Fibroblast of gingiva (primary cell): ENCODE measurements at places on chromosomes 6 and 20.

DNA sequence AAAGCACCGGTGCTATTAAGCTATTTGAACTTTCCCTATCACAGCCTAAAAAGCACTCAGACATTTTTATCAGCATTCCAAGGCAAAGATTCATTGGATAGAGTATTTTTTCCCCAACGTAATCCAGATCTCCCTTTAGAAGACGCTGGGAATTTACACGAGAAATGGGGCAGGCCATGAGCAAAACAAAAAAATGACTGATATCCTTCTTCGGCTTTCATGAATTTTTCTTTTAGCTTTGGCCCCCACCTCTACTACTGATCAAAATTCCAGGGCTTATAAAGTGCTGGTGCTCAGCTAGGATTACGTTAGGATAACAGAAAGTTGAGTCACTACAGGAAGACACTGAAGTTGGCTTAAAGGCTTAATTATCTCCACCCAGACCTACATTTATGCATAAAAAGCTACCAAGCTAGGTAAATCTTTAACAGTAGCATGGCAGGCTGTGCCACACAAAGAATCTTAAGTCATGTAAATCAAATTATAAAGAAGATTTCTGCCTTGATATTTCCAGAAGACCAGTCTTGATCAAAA is 418.5 kb upstream of the BTBD3 start:
- no peak for DNase-seq

DNA sequence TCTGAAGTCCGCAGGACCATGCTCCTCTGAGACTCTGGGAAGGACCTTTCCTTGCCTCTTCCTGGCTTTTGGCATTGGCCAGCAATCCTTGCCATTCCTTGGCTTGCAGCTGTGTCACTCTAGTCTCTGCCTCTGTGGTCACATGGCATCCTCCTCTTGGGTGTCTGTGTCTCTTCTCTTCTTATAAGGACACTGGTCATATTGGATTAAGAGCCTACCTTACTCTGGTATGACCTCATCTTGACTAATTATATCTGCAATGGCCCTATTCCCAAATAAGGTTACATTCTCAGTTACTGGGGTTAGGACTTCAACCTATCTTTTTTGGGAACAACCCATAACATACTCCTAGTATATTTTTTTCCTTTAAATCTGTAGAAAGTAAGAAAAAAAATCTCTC is 49.9 kb upstream of the GTSF1L start:
- DNase-seq, result no peak

DNA sequence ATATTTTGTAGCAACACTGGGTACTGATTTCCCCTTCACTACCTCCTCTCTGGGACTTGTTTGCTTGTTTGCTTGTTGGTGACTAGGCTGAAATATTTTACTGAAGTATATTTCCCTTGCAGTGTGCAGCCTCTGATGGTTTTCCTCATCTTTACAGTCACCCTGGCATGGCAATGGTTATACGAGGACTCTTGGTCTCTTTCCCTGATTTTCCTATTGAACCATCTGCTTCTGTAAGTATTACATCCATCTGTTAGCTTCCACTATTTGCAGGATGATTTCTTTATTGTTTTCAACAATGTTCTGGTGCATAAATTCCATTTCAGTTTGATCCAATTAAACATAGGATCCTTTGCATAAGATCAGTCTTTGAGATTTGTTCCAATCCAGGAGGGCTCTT is 465.1 kb downstream of the MEI4 start:
- no peak for DNase-seq

DNA sequence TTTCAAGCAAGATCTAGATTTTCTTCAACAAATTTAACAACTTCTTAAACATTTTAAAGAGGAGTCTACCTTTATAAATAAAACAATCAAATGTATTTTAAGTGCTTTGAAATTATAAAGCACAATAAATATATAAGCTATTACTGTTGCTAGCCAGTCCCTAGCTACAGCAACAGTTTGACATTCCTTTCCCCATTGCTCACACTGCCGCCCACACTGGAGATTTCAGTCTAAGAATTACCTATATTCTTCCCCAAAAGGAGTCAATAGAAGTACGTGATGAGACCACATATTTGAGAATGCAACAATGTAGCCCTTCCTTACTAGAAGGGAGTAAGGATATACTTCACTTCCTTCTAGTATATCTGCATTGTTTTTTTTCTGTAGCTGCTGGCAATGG is 65.3 kb upstream of the RNF146 start:
- DNase-seq, result no peak

- DNase-seq, result no peak
These were observed 232.6 kb downstream of the PLCB1 start for GRCh38 chr20:8364734-8365078.

DNA sequence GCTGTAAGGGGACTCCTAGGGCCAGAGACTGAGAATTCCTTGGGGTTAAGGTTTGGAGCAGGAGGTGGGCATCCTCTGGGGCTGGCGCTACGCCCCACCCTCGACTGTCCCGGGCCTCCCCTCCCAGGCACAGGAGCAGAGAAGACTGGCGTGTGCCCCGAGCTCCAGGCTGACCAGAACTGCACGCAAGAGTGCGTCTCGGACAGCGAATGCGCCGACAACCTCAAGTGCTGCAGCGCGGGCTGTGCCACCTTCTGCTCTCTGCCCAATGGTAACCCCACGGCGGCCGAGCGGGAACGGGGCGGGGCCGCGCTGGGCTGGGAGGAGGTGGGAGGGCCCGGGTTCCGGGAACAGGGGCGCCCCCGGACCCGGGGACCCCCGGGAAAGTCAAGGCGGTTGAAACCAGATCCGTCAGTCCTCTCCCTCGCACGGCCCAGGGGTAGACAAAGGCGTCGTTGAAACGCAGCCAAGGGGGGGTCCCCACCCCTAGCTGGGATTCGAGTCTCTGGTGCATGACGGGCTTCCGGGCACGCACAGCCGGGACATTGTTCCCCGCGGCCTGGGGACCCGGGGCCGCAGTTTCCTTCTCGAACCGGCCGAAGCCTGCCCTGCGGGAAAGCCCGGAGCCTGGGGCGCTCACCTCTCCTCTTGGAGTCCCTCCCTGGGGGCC is 844 bp downstream of the WFDC2 start:
- DNase-seq, result no peak

- no peak for DNase-seq
These were observed at the start of gene CPXM1 for GRCh38 chr20:2800521-2801285. Gene CPXM1, minus strand, starts transcription at chr20:2800627. Its CDS starts 55 bp downstream, at chr20:2800572.

DNA sequence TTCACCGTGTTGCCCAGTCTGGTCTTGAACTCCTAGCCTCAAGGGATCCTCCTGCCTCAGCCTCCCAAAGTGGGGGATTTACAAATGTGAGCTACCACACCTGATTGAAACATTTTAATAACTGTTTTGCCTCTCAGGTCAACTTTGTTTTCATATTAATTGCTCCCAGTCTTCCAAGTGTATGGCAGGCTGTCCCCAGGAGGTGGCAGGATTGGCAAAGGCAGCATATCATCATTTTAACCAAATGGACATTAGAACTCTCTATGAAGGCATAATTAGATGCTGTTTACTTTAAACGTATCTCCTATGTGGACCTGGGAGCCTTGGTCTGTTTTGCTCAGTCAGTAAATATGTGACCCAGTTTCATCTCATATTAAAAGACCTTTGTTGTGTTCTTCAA is 59.2 kb upstream of the CSE1L start:
- no peak for DNase-seq

DNA sequence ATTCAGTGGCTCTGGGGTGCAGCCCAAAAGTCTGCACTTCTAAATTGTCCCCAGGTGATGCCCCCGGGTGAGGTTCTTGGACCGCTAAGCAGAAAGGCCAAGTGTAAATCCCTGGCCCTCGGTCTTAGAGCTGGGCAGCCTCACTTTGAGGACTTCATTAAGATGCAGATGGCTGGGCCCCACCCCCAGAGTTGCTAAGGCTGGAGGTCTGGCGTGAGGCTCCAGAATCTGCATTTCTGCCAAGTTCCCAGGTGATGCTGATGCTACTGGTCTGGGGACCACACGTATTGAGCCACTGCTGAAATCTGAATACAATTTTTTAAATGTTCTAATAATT is 735 bp upstream of the SLC23A2 start:
- no peak for DNase-seq

- DNase-seq, result no peak
These were observed 770.9 kb downstream of the HDGFL1 start for GRCh38 chr6:23340271-23340670.

DNA sequence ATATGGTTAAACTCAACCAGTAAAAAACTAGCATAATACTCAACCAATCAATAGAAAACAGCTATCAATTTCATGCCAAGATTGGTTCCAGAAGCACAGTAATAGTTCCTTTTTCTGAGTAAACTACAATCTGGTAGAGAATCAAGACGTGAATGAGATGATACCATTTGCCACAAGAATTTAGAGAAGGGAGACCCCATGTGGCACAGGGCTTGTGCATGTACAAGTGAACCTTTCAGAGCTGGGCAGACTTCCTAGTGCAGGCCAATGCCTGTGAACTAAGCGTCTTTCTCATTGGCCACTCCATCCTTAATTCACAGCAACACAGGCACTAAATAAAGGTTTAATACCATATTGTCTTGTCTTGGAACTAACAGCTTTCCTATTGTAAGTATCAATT is 213.5 kb downstream of the RFPL4B start:
- no peak for DNase-seq
